Cardiac septum (tissue), 1 donor: ENCODE measurements at places on chromosomes 16 and 17. TPM values are rescaled to one million over a fixed set of nuclear protein-coding genes. Genes with fewer than 3 reads are reported as not detected.

Gene MMP28
- 1.2 TPM for total RNA-seq

GRCh38 chr17:64622931-64623654, 39.0 kb downstream of the SMURF2 start:
- no peak for DNase-seq

Gene CCDC144A
- total RNA-seq: 0.22 TPM

- DNase-seq: no peak
Measured at GRCh38 chr16:66930189-66930588, 4.0 kb downstream of the CIAO2B start.

Gene CD300H
- not detected for total RNA-seq

Gene MYH8
- total RNA-seq: 0.05 TPM

- no peak for DNase-seq
Measured at GRCh38 chr17:40450175-40450574, 6.9 kb downstream of the IGFBP4 start.

Gene KREMEN2
- not detected for total RNA-seq

DNA sequence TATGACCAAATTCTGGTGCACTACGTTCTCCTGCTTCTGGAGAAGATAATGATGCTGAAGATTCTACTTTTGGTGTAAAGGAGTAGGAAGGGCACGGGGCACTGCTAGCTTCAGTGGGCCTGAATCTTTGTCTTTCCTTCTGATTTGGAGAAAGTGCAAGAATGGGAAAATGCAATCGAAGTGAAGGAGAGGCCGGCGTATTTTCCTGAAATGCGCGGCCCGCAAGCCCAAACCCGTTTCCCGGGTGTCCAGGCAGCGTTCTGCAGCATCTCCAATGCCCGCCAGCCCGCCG, 372 bp upstream of the NDE1 start:
- no peak for DNase-seq

Gene PPL
- total RNA-seq: 5.6 TPM

- no peak for DNase-seq
Measured at GRCh38 chr16:2190002-2190658, 6.3 kb downstream of the CASKIN1 start.

Gene B3GNT9
- 12.4 TPM for total RNA-seq
